ENCODE measurements at places on chromosomes 5 and 9.

- DNase-seq = no peak
Measured at GRCh38 chr9:76023715-76024195, 133.3 kb downstream of the PCSK5 start.

- DNase-seq = no peak
Measured at GRCh38 chr5:181109489-181110013, 21.4 kb downstream of the OR2V1 start.

DNA sequence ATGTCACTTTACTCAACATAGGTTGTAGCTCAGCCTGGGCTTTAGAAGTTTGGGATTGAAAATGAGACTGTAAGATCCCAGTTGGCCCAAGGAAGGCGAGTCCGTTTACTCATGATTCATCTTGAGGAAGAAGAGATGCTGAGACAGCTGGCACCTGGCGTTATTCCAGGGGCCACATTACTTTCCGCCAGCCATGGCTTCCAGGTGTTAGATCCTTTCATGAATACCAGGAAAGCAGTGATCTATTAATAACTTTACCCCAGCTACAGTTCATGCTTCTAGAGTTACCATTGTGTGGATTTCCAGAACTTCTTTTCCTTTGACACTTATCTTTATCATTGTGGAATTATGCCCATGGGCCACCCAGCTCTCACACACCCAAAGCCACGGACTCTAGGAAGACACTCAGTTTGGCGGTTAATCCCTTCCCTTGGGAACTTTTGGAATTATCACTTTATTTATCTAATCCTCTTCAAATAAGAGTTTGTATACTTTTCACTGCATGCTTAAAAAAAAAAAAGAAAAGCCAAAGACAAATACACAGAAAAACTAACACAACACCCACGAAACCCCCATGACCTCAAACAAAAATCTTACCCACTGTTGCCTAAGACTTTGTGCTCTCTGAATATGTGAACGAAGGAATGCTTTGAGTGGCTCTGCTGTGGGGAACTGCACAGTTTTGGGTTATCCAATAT lies 26.9 kb downstream of the RAI14 start:
- peak; percentile 52 for DNase-seq

DNA sequence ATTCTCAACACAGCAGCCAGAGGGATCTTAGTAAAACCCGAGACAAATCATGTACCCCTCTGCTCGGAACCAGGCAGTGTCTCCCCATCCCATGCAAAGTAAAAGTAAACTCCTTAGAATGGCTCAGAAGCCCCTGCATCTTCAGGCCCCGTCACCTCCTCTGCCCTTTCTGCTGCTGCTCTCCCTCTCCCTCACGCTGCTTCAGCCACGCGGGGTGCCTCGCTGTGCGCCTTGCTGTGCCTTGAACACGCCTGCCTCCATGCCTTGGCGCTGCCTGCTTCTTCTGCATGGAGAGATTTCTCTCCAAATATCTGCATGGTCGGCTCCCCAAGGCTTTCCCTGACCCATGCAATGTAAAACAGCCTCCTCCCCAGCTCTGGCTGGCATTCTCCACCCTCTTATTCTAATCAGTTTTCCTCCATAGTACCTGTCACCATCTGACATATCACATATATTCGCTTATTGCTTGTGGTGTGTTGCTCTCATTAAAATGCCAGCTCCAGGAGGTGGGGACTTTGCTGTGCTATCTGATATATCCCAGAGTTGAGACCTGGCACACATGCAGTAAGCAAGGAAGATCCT lies 8.0 kb downstream of the GPRIN1 start:
- DNase-seq = no peak

- no peak for DNase-seq
Measured at GRCh38 chr5:158701007-158701391, 398.7 kb downstream of the EBF1 start.
